Thymus (tissue), 14 donors: ENCODE measurements at places on chromosomes 16 and 17. TPM values are rescaled to one million over a fixed set of nuclear protein-coding genes. Genes with fewer than 3 reads are reported as not detected.

CCL8 gene
- total RNA-seq = 1.4 TPM

C16orf54 gene
- 16.7 TPM for total RNA-seq

NAA60 gene
- total RNA-seq = 8.6 TPM

HS3ST3A1 gene
- total RNA-seq = 1.3 TPM

DNA sequence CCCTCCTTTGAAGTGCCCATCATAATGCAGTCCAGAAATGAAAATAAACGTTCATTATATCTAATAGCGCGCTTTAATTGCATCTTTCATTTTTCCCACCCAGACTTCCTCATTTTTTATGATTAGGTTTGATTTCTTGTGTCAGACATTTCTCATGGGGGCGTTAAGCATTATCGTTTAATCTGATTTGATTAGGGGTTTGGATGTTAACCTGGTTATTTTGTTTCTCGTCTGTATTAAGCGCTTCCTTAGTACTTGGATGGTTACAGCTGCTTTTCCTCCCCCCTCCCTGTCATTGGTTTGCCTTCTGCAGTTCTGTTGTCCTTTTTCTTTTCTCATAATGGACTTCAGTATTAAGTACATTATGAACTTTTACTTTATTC lies 540 bp downstream of the MFSD11 start:
- no peak for DNase-seq

- DNase-seq = no peak
Observed at GRCh38 chr16:9971907-9972306, 210.3 kb downstream of the GRIN2A start.

DNA sequence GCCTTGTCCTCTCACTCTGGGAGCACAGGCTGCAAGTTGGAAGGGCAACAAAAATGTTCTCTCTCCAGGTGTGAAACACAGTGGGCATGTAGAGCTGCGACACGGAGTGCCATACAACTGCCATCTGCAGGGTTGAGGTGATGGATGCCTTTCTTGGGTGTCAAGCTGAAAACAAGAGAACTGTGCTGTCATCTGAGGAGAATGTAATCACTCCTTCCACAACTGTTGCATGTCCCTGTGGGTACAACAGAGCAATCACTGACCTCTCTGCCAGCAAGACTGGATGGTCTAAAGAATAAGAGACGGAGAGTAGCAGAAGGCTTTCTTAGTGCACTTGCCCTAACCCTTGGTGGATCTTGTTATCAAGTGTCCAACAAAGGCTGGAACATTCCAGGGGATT lies 29.2 kb downstream of the SLFN11 start:
- no peak for DNase-seq

DNA sequence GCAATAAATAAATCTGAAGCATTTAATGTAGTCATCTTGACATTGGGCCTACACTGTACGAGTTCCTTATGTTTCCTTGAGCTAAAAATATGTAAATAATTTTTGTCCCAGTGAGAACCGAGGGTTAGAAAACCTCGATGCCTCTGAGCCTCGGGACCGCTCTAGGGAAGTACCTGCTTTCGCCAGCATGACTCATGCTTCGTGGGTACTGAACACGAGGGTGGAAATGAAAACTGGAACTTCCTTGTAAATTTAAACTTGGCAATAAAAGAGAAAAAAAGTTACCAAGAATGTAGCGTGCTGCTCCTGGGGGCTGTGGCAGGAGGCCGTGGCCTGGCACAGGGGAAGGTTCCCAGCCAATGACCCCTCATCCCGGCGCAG lies 74.1 kb downstream of the SOCS1 start:
- DNase-seq = no peak

GRCh38 chr17:48554412-48555257 lies 9.7 kb upstream of the HOXB2 start:
- no peak for DNase-seq

- no peak for DNase-seq
Observed at GRCh38 chr17:74922172-74922571, 883 bp downstream of the USH1G start.

DNA sequence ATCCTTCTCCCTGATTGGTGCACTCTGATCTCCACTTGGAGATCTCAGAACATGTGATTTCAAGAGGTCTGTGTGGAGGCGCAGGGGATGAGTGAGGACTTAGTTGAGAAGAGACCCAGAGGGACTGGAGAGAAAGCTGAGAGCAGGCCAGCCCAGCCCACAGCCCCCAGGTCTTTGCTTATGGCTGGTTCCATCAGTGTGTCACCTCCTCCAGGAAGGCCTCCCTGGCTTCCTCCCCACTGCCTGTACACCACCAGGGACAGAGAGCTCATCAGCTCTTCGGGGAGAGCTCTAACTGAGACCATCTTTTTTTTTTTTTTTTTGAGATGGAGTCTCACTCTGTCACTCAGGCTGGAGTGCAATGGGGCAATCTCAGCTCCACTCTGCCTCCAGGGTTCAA lies 3.4 kb downstream of the P2RX1 start:
- DNase-seq = no peak

GRCh38 chr16:88784074-88784855 lies 755 bp downstream of the PIEZO1 start:
- DNase-seq = no peak

DNA sequence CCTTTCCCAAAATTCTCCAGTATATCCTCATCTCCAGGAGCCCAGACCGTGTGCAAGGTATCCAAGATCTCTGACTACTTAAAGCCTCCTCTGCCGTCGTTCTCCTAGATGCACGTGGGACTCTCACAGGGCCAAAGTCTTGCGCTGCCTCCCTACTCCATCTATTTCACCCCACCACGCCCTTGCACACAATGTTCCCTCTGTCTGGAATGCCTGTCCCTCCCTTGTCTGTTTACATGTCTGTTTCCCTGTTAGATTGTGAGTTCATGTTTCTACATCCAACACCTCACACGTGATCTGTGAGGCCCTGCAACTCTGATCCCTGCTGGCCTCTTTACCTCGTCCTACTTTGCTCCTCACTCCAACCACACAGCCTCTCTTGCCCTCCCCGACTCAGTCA lies 4.9 kb upstream of the FZD2 start:
- no peak for DNase-seq

GRCh38 chr17:32701871-32702270 lies 175.1 kb downstream of the MYO1D start:
- no peak for DNase-seq

DNA sequence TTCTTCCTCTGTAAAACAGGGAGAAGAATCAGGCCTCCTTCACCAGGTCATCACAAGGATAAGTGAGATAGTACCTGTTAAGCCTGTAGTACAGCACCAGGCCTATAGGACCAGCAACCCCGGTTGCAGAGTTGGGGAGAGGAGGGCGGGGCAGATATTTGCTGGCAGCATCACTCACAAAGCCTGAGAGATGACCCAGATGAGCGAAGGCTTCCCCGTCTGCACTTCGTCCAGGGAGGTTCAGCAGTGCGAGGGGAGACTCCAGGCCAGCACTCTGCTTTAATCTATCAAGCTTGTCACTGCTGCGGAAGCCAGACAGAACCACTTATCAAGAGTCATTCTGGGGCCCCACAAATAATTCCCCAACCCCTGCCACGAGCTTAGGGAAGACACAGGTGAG lies 15.8 kb upstream of the RBBP6 start:
- DNase-seq = no peak

DNA sequence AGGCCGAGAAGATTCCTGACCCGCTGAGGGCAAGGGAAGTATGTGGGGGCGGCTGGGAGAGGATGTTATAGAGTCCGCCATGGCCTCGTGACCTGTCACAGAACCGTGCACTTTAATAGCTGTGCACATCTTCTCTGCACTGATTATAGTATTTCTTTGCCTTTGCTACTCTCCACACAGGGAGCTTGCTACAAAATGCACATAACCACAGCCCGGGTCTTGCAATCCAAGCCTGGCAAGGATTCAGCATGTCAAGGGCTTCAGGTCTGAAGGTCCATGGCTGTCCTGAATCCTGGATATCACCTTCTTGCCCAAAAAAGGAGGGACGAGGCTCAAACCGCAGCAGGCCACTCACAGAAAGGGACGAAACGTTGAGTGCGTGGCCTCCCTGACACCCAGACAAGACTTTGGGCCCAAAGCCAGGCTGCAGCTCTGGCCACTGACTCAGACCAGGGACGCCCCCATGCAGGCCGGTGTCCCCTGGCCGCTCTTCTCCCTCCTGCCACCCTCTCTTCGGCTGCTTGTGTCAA lies 43.7 kb downstream of the USP22 start:
- DNase-seq = no peak

DNA sequence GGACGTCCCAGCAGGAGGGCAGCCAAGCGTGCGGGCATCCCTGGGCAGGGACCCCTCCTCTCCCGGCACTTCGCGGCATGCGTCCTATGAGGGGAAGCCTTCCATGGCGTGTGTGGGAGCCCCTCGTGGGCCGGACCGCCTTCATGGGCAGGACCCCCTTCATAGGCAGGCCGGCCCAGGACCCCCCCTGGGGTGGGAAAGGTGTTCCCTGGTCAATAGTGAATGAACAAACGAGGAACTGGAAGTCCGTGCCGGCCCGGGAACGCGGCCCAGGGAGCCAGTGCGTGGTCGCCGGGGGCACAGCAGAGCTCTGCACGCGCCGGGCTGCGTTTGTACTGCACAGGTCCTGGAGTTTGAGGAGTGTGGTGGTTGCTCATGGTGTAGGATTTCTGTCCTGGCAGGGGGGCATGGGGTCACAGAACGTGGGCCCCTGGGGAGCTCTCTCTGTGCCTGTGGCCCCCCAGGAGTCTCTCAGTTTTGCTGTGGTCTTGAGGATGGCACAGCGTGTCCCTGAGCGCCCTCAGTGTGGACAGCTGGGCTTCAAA lies 13.9 kb downstream of the BAIAP2 start:
- no peak for DNase-seq

- DNase-seq = no peak
Observed at GRCh38 chr17:44152875-44153274, 11.1 kb downstream of the HROB start.

DNA sequence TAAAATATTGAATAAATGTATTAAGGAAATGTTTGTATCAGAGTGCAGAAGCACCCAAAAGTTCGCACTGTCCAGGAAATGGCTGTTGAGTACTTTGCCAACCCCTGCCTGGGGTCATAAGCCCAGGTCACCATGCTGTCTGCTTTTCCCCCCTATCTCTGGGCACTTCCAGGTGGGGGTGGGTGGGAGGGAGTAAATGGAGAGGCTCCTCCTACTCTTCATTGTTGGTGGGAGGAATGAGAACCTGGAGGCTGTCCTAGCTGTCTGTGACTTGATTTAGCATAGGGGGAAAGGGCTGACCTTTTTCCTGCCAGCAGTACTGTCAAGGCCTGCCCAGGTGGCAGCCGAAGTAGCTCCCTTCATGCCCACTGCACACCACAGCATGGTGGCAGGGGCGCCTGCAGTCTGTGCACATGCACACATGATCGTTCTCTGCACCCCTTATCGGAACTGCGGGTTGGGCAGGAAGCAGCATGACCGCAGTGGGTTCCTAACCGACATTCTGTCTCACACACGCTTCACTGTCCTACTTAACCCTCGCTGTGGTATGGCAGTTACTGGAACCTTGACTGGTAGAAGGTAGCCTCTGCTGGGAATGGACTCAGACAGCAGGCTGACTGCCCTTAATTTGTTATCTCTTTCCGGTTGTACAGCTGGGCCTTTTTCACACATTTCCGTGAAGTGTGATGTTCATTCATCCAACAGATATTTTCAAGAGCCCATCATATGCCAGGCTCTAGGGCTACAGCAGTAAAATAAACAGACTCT lies 41.5 kb downstream of the LDHD start:
- peak; percentile 88 for DNase-seq

DNA sequence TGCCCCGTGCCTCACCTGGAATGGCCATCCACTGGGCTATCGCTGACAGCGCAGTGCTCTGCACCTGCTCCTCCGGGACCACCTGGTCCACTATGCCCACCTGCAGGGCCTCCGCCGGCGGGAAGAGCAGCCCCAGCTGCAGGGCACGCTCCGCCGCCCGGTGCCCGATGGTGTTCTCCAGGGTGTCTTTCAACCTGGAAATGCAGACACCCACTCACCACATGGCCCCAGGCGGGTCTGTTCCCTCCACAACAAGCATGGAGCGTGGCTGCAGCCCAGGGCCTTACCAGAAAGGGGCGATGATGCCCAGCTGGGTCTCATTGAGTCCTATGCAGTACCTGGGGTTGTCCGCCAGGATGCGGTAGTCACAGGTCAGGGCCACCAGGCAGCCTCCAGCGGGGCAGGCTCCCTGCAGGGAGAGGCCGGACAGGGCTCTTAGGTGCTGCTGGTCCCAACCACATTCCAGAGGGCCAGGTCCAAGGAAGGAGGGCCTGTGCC lies 6.8 kb downstream of the DNASE1L2 start:
- DNase-seq = no peak

DNA sequence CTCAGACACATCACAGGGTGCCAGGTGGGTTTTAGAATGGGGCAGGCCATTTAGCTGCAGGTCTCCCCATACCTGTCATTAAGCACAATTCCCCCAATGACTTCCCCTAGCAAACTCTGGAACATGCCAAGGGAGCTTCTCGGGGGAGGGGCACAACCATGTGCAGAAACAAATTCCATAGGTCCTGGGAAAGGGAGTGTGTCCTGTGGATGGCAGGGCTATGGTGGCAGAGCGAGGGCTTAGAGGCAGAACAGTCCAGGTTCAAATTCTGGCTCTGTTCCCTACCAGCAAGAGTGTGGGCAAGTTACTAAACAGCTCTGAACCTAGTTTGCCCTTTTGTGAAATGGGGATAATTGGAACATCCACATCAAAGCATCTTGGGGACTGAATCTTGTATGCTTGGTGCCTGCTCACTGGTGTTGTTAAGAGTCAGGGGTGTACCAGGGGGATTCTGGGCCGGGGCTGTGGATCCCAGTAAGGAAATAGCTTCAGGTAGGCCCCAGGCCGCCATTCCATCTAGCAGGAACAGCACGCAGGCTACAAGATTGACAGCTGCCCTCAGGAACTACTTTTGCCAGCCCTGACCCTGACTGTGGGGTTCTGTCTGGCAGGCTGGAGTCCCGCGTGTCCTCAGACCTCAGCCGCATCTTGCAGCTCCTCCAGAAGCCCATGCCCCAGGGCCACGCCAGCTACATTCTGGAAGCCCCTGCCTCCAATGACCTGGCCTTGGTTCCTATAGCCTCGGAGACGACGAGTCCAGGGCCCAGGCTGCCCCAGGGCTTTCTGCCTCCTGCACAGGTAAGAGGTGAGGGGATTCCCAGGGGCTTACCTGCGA lies 5.6 kb upstream of the DCAF7 start:
- DNase-seq = no peak

GRCh38 chr17:44807093-44807816 lies 22.8 kb downstream of the GJC1 start:
- DNase-seq = no peak

DNA sequence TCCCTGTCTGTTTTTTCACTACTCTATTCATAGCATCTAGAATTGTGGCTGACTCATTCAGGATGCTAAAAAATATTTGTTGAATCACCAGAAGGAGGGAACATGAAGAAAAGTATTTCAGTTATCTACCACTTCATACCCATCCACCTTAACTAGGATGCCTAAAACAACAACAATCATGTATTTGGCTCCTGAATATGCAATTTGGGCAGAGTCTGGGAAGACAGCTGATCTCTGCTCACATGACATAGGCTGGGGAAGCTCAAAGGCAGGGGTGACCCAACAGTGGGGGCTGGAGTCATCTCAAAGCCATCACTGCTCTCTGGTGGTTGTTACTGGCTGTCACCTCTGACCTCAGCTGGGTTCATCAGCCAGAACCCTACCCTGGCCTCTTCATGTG lies 80.1 kb upstream of the RPL38 start:
- DNase-seq = no peak
